Hematopoietic multipotent progenitor cell treated with erythropoietin and hydrocortisone succinate and interleukin-3 and kit ligand, for 17 days (in vitro differentiated cells): ENCODE measurements at places on chromosomes 1 and 21.

- DNase-seq: no peak
Measured at GRCh38 chr1:242787968-242788367, 263.5 kb upstream of the PLD5 start.

DNA sequence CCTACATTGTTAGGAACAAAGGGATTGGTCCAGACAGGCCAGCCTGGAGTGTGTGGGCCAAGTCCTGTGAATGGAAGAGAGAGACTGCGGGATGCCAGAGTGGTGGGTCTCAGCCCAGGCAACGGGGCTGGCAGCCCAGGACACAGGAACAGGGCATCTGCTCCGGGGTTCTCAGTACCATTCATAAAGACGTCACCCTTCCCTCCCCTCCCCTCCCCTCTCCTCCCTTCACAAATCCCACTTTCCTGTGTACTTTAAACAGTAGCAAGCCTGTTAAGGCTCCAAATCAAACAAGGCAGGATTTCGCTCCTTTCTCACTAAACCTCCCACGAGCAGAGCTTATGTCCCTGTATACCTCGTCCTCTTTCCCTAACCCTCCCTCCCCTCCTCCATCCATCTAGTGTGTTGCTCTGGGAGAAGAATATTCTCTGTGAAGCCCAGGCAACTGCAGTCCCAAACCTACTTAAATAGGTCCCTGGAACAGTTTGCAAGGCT, 4.2 kb upstream of the PLXNA2 start:
- DNase-seq: no peak

GRCh38 chr1:25157846-25158245, 74.5 kb downstream of the SYF2 start:
- DNase-seq: no peak

GRCh38 chr1:11180342-11180744, 8.8 kb upstream of the ANGPTL7 start:
- DNase-seq: no peak

DNA sequence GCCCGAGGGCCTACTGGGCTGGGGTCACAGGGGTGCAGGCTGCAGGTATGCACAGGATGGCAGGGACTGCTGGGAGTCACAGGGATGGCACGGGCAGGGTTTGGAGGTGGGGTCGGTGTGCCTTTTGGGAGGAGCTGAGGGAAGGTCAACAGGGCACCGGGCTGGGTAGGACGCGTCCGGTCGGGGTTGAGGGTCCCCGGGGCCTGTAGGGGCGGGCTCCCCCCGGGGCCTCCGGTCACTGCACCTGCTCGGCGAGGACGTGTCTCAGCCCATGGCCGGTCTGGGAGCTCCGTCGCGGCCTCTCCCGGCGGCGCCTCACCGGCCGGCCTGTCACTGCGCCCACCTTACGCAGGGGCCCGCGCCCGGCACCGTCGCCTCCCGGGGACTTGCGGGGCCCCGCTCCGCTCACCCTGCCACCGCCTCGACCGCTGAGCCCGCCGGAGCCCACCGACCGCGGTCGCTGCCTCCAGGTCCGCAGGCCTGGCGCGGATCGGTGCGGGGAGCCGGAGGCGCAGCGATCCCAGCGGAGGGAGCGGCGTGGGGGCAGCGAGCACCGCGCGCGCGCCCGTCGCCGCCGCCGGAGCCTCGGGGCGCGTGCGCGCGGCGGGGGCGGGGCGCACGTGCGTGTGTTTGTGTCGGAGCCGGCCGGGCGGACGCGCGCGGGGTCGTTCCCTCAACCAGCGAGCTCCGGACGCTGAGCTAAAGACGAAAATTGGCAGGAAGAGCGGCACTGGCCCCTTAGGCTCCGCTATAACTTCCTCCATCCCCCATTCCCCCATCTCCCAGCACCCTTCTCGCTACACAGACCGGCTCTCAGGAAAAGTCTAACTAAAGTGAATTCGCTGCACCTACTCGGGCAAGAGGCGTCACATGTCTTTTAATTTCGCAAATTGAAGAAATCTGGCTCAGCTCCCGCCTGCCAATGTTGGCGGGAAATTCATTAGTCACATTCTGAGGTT, at the start of gene AMIGO1:
AMIGO1 (minus strand) TSS at position 552 of the 959 bp plus-strand sequence. CDS start 815 bp downstream, outside the sequence.
- no peak for DNase-seq

- no peak for DNase-seq
Measured at GRCh38 chr1:109637446-109637845, 17.8 kb downstream of the AMPD2 start.

GRCh38 chr1:232221802-232222499, 408.0 kb downstream of the SIPA1L2 start:
- no peak for DNase-seq

DNA sequence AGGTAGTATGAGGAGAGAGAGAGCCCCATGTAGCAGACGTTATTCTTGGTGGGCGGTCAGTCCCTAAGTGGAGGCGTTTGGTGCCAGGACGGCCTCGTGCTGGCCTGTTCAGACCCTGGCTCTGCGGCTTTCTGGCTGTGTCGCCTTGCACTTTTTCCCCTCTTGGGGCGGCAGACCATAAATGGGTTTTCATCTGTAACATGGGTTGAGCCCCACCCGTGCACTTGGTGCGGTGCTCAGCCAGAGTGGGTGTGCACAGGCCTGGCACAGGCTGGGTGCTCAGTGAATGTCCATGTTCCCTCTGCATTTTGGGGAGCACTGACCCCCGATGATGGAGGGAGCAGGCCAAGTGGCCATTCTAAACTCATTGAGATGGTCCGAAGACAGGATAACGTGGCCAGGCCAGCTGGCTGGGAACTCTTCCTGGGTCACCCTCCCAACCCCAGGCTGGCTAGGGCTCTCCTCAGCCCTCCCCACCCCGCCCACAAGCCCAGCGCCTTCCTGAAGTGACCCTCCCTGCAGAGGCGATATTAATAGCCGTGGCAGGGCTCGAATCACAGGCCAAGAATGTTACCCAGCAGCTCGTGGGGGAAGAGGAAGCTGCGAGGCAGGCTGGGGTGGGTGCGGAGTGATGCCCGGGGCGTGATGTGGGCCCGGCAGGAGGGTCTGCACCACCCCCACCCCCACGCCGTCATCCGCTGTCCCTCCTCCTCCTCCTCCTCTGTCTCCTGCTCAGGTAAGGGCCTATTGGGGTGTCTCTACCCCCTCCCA, 78.5 kb downstream of the ARHGEF10L start:
- DNase-seq: no peak

DNA sequence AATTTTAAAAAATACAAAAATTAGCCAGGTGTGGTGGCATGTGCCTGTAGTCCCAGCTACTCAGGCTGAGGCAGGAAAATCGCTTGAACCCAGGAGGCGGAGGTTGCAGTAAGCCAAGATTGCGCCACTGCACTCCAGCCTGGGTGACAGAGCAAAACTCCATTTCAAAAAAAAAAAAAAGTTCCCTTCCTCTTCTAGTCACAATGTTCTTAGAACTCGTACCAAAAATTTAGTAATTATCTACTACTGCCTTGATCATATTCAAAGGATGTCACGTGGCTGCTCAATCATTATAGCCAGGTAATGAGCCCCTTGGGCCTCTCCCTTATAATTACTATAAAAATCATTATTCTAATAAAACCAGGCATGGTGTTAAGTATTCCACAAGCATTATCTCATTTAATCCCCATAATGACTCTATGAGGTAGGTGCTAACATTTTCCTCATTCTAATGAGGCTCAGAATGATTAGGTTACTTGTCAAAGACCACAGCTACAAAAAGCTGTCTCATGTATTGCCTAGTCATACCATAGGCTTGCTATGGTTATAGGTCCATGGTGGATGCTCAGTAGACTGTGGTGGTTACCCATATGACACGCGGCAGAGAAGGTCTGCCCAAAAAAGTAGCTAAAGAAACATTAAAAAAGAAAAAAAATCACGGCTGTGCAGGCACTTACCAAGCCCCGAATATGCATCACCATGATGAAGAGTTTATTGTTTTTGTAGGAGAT, 15.5 kb upstream of the PPP1R15B start:
- no peak for DNase-seq

DNA sequence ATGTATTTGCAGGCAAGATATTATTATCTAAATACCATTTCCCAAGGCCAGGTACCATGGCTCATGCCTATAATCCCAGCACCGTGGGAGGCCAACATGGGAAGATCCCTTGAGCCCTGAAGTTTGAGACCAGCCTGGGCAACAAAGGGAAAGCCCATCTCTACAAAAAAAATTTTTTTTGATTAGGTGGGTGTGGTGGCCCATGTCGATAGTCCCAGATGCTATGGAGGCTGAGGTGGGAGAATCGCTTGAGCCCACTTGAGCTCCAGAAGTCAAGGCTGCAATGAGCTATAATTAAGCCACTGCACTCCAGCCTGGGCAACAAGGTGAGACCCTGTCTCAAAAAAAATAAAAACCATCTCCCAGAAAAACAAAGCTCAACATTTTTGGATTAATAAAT, 2.2 kb downstream of the STMN1 start:
- no peak for DNase-seq

- no peak for DNase-seq
Measured at GRCh38 chr1:203065191-203065590, 20.6 kb downstream of the MYOG start.
